ENCODE measurements at places on chromosomes 5 and 9. TPM values are rescaled to one million over a fixed set of nuclear protein-coding genes. Genes with fewer than 3 reads are reported as not detected.

Gene MAT2B
- 51.8 TPM for total RNA-seq

GRCh38 chr9:126509718-126510117 lies 104.0 kb upstream of the LMX1B start:
- H3K4me3 ChIP-seq, result no peak overlapping the region
- peaks cover 11% of the 10 kb centered on the region for H3K4me1 ChIP-seq
- no peak for DNase-seq
- no peaks in the 10 kb centered on the region for H3K36me3 ChIP-seq
- H3K27me3 ChIP-seq, result peaks cover 19% of the 10 kb centered on the region

DNA sequence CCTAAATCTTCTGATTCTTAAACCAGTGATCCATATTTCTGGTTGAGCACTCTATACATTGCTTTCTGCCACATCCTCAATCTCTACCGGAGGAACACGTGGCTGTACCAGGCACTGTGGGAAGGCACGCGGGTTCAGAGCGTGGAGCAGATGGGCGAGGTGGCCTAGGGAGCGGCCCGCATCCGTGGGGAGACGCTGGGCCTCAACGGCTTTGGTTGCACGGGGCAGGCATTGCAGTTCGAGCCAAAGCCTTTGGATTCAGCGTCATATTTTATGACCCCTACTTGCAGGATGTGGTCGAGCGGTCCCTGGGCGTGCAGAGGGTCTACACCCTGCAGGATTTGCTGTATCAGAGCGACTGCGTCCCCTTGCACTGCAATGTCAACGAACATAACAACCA lies 197.2 kb upstream of the RGMB start:
- DNase-seq, result no peak
- H3K27me3 ChIP-seq, result no peaks in the 10 kb centered on the region
- H3K4me1 ChIP-seq, result no peaks in the 10 kb centered on the region

GRCh38 chr5:96641368-96642280 lies 20.6 kb upstream of the CAST start:
- H3K27me3 ChIP-seq, result no peaks in the 10 kb centered on the region
- no peak overlapping the region for H3K4me3 ChIP-seq
- H3K36me3 ChIP-seq, result no peaks in the 10 kb centered on the region
- DNase-seq, result no peak
- no peak overlapping the region for H3K27ac ChIP-seq

DNA sequence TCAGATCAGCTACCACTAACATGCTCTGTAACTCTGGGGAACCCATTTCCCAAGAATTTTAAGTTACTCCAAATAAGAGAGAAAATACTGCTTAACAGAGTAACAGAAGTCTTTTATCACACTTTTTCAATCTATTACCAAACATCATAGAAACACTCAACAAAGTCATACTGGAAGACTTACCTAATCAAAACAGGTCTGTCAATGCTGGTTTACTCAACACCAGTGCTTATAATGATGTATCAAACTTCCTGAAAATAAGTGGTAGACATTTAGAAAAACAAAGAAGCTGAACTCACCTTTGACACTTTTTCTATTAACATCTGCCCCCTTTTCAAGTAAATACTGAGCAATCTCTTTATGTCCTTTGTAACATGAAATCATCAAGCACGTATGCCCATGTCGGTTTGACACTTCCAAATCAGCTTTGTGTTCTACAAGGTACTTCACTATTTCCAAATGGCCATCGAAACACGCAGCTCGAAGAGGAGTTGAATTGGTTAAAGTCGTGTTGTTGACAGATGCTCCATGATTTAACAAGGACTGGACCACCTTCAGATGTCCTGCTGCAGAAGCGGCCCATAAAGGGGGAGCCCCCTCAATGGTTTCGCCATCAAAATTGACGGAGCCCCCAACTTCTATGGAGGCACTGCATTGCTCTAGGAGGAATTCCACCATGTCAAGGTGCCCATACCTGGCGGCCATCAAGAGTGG lies 1.8 kb downstream of the FEM1C start:
- peak overlapping the region; percentile 99 for H3K27ac ChIP-seq
- H3K27me3 ChIP-seq, result no peaks in the 10 kb centered on the region
- H3K36me3 ChIP-seq, result peaks cover 18% of the 10 kb centered on the region
- DNase-seq, result no peak

DNA sequence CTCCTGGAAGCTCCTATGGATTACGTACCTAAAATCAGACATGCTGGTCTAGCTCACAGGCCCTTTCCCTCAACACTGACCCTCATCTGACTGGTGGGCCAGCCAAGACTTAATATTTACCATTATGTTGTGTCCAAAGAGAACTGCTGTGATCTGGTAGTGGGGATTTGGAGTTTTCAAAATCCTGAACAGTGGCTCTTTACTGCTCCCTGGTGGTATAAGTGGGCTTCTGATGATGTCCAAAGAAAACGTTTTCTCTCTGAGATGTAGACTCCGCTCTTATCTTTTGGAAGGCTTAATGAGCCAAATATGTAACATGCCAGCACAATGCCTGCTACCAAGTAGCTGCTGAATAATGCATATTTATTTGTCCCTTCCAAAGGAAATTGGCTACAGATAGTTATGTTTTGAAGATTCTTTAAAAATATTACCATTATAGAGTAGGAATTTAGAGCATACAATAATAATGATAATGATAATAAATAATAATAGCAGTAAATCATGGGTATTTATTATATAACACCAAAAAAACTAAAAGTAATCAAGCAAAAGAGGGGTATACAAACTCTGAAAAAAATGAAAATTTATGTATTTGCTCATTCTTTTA lies 406.6 kb upstream of the TNC start:
- no peaks in the 10 kb centered on the region for H3K36me3 ChIP-seq
- H3K4me1 ChIP-seq, result no peaks in the 10 kb centered on the region
- no peak overlapping the region for H3K4me3 ChIP-seq
- H3K27me3 ChIP-seq, result no peaks in the 10 kb centered on the region
- H3K27ac ChIP-seq, result no peak overlapping the region

GRCh38 chr5:28430565-28431178 lies 1392.3 kb upstream of the CDH9 start:
- no peak overlapping the region for H3K27ac ChIP-seq
- no peak overlapping the region for H3K4me3 ChIP-seq
- H3K4me1 ChIP-seq, result no peaks in the 10 kb centered on the region
- H3K27me3 ChIP-seq, result no peaks in the 10 kb centered on the region
- DNase-seq, result peak; percentile 1
- no peaks in the 10 kb centered on the region for H3K36me3 ChIP-seq

Gene GRIN3A
- total RNA-seq, result not detected

- peaks cover 52% of the 10 kb centered on the region for H3K4me1 ChIP-seq
- no peaks in the 10 kb centered on the region for H3K27me3 ChIP-seq
- H3K36me3 ChIP-seq, result no peaks in the 10 kb centered on the region
- H3K4me3 ChIP-seq, result peak overlapping the region; percentile 86
- no peak for DNase-seq
Observed at GRCh38 chr5:178206166-178207101, 2.1 kb downstream of the HNRNPAB start.

GRCh38 chr5:111187079-111187478 lies 37.1 kb upstream of the CAMK4 start:
- H3K27ac ChIP-seq, result no peak overlapping the region
- H3K36me3 ChIP-seq, result no peaks in the 10 kb centered on the region
- DNase-seq, result no peak
- no peaks in the 10 kb centered on the region for H3K4me1 ChIP-seq
- no peak overlapping the region for H3K4me3 ChIP-seq

- H3K27ac ChIP-seq, result no peak overlapping the region
- H3K4me1 ChIP-seq, result no peaks in the 10 kb centered on the region
- DNase-seq, result no peak
- no peak overlapping the region for H3K4me3 ChIP-seq
- no peaks in the 10 kb centered on the region for H3K27me3 ChIP-seq
Observed at GRCh38 chr9:95733741-95734666, 141.5 kb upstream of the ERCC6L2 start.

Gene AJM1
- 1.7 TPM for total RNA-seq

Gene TPPP
- total RNA-seq, result 14.4 TPM

Gene PHF24
- 0.44 TPM for total RNA-seq

DNA sequence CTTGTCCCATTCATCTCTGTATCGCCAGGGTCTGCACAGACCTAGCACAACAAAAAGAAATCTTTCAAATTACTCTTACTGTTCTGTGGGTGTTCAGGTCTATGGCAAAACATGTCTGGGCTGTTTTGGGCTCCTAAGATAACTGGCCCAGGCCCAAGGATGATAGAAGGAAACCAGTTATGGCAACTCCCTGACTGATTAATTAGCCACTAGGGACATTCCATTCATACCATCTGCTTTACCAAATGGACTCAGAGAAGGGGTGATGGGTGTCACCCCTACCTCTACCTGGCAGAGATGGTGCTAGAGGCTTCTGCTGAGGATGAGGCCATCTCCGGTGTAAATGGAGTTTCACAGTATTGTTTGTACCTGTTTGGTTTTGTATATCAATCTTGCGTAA lies 1.9 kb downstream of the SLC31A2 start:
- H3K27me3 ChIP-seq, result no peaks in the 10 kb centered on the region
- peak overlapping the region; percentile 88 for H3K4me3 ChIP-seq
- H3K36me3 ChIP-seq, result no peaks in the 10 kb centered on the region
- peaks cover 68% of the 10 kb centered on the region for H3K4me1 ChIP-seq

Gene SLC6A7
- not detected for total RNA-seq

All from left lung (tissue), 14 donors.